ENCODE measurements at places on chromosomes 11 and 22.
A peak's percentile ranks its signal among the peaks of the same experiment; 100 is the strongest.

DNA sequence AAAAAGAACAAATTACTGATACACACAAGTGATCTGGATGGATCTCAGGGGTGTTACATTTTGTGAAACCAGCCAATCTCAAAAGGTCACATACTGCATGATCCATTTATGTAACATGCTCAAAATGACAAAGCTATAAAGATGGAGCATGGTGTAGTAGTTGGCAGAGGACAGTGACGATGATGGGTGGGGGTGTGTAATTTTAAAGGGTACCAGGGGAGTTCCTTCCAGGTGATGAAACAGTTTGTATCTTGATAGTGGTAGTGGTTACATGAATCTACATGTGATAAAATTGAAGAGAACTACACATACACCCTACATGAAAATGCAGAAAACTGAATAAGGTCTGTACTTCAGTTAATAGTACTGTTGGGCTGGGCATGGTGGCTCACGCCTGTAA is 17.1 kb downstream of the TMEM184B start:
- DNase-seq: no peak

GRCh38 chr11:40281052-40281580 is 1178.3 kb downstream of the LRRC4C start:
- no peak for DNase-seq

- DNase-seq: no peak
These were observed 570.8 kb downstream of the OPCML start for GRCh38 chr11:132961453-132961852.

DNA sequence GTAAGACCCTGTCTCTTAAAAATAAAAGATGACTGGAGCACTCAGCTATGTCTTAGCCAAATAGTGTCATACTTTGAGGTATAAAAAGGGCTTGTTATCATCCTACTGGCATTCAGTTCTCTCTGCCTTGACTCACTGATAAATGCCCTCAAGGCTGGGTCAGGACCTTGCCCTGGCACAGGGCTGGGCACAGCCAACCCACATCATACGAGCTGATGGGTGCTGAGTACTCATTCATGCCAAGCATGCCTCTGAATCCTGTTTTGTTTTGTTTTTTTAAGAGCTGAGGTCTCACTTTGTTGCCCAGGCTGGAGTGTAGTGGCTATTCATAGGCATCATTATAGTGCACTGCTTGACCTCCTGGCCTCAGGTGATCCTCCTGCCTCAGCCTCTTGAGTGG is 1.9 kb downstream of the SMTNL1 start:
- DNase-seq: no peak

DNA sequence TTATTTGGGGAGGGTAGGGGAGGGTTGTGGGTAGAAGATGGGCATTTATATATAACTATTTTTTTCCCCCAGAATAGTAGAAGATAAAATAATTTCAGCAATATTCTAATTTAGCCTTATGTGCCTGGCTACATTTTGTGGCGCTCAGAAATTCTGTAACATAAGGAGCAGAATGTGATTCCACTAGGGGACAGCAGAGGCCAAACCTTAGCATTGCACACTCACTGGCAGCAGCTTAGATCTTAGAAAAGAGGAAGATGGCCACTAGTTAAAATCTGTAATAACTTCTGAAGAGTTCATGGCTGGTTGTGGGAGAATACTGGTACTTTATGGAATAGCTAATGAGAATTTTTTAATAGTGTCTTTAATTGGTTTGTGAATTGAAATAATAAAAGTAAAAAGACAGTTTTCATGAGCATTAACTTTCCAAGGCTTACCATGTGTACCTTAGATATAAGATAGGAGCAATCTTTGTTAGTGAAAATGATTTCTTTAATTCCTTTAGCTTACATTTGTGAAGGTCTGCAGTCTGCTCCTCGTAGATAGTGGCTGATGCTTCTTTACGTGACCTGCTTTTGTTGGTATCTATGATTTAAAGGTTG is 33.1 kb downstream of the DDX10 start:
- peak; percentile 30 for DNase-seq

- DNase-seq: no peak
These were observed 18.5 kb upstream of the ATP5MG start for GRCh38 chr11:118382954-118383353.

DNA sequence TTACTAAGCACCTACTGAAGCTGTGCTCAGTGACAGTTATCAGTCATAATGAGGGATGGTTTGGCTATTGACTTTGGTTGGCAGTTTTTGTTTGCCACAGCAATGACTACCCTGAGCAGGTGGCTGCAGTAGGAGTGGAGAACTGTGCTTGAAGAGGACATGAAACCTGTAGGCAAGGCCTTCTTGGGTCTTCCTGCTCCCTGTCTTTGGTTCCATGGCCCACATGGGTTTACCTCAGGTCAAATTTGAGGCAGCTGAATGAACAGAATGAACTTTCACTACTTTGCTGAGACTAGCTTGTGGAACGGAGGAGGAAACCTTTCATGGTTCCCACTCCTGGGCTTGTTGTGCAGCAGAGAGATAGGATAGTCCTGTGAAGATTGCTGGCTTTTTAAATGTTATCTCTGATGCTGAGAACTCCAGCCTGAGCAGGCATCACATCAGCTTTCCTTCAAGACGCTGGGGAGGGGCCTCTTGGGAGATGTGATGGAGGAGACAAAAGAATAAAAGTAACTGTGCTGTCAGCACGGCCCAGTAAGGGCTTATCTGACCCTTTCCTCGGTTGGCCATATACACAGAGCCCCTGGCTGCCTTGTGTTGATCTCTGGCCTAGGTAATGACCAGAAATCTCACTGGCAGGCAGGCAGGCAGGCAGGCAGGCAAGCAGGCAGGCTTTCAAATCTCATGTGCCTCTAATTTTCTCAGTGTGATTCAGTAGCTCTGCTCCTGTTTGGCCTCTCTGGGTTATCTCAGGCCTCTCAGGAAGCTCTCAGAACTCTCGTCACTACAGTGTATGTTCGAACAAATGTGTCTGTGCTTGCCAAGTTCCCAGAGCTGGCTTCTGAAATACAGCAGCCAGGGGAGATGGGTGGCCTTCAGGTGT is 12.0 kb downstream of the STIM1 start:
- DNase-seq: no peak

DNA sequence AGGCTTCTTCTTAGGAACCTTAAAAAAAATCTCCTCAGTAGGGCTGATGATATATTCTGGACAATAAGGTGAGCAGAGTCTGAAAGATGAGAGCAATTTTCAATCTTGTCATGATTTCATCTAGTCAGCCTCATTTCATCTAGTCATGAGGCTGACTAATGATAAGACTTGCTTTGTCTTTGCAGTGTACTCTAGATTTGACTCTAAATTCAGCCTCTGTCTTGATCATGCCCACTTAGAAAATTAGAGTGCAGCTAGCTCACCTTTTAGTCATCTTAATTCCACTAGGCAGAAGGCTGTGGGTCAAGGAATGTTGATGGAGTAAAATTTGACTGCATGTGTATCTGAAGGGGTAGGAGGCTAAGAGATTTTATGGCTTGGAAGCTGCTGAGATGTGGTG is 5.5 kb downstream of the EHF start:
- DNase-seq: no peak

DNA sequence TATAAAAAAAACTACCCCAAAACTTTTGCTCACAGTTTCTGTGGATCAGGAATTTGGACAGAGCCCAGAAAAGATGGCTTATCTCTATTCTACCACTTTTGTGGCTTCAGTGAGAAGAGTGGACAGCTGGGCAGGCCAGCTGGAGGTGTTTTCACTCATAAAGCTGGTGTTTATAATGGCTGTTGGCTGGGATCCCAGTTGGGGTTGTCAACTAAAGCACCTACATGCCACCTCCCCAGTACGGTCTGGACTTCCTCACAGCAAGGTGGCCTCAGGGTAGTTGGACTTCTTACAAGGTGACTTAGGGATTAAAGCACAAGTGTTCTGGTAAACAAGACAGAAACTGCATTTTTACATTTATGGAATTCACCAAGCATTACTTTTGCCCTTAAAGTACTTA is 171.0 kb downstream of the NELL1 start:
- no peak for DNase-seq

DNA sequence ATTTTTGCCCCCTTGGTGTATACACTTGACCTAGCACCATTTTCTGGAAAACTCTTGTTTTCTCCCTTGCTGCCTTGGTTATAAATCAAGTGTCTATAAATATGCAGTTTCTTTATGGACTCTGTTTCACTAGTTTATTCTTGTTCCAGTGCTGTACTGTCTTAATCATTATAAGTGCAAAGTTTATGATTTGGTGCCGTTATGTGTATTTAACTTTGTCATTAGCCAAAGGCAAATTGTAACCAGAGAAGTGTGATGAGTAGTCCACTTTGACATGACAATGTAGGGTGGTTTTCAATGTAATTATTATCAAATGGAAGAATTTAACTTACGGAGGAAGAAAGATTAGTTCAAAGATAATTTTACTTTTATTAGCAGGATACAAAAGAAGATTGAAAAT is 40.3 kb downstream of the SPECC1L start:
- no peak for DNase-seq

GRCh38 chr22:50190182-50190940 is 4.6 kb downstream of the TRABD start:
- DNase-seq: peak; percentile 84

- DNase-seq: no peak
These were observed 68.1 kb downstream of the MPPED1 start for GRCh38 chr22:43479962-43480361.

DNA sequence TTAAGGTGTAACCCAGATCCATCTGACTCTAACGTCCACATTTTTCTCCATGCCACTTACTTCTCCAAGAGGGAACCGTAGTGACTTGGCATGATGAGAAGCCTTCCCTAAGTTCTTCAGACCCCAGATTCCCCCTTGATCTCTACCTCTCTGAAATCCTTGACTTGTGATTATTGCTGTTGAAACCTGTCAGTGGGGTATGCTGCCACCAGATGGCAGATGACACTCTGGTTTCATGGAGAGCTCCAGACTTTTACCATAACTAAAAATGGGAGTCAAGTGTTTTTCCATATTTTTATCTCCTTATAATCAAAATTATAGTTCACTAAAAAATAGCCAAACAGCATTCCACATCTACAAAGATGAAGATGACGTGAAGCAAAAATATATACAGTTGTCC is 504.2 kb downstream of the SOX6 start:
- no peak for DNase-seq

GRCh38 chr22:48218889-48219420 is 1456.5 kb downstream of the TBC1D22A start:
- no peak for DNase-seq

DNA sequence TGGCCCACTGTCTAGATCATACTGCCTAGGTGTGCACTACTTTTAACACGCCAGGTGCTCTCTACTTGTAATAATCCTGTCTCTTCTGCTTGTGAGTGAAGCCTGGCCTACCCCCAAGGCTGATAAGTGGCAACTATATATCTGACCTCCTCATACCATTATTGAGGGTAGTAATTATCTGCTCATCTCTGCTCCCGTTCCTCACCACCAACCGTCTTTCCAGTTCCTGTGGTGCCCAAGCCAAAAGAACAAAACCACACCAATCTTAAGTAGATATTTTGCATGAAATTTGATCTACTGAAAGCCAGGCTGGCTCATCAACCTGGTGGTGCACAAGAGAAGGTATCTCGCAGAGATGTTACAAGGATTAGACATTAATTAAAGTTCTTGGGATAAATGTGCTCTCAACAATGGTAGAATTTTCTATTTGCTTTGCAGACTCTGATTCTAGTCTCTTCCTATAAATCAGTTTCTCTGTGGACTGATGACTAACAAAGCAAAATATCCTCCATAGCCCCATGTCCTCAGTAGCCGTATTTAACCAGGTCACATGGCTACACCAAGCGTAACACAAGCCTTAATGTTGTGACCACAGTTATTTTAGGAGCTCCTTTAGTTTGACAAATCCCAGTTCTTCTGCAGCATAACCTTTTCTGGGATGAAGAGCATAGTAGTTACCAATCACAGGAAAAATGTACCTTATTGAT is 267.2 kb downstream of the NTM start:
- DNase-seq: no peak

- DNase-seq: no peak
These were observed 1.1 kb downstream of the KCNQ1 start for GRCh38 chr11:2445746-2446551.

DNA sequence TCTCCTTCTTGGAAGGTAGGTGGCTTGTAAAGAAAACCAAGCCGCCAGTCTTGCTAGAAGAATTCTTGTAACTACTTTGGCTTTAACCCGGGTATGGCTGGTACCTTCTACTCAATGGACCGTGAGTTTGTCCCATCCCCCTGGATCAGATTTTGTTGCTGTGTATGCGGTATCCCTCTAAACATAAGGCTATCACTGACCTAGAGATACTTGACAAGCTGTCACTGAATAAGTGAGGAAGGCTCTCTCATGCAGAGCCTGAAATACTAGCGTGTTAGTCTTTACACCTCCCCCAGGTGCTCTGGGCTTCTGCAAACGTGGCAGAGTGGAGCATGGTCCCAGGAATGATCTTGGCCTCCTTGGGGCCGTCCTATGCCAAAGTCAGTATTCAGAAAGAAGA is 34.5 kb downstream of the GLB1L2 start:
- no peak for DNase-seq

GRCh38 chr22:37183432-37184379 is 4.3 kb downstream of the C1QTNF6 start:
- no peak for DNase-seq

- no peak for DNase-seq
These were observed 4.3 kb upstream of the OR5B12 start for GRCh38 chr11:58446294-58446693.

DNA sequence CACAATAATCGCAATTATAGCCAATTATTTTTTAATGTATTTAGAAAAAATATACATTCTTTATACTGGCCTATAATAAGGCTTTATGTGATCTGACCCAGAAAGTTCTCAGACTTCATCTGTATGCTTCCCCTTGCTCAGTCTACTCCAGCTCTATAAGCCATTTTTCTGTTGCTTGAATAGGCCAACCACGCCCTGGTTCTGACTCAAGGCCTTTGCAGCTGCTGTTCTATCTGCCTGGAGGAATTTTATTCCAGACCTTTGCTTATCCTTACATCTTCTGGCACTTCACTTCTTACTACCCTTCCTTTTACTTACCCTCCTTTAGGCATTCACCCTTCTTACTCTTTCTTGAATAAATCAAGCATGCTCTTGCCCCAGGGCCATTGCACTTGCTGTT is 54.9 kb upstream of the PDE3B start:
- no peak for DNase-seq

DNA sequence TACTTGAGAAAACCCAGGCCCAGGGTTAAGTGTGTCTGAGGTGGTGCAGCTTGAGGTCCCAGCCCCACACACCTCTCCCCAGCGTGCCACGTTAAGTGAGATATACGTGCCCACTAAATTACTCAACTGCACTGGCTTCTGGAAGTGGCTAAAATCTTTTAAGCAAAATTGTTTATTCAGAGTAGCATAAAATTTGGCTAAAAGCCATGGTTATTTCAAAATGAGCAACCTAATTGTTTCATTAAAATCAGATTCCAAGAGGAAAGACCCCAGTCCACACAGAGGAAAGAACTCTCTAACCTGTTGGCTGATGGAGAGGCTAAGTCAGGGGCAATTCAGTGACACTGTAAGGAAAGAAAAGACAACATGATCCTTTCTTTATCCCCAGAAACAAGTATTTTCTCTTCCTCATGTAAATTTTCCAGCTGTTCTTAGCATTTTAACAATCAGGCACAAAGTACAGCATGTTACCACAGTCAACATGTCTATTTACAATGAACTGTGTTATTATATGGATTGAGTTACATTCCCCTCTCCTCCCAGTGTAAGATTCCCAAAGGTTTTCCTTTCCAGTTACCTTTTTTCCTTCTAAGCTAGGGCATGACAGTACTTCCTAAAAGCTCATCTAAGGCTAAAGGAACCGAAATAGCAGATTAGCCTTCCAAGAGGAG is 26.6 kb downstream of the NUP50 start:
- no peak for DNase-seq

All from CD4-positive, alpha-beta T cell treated with Interleukin-2 at 100 ng/mL for 4 hours (primary cell).